EL (cell line): ENCODE measurements at places on chromosomes 2 and 18.

DNA sequence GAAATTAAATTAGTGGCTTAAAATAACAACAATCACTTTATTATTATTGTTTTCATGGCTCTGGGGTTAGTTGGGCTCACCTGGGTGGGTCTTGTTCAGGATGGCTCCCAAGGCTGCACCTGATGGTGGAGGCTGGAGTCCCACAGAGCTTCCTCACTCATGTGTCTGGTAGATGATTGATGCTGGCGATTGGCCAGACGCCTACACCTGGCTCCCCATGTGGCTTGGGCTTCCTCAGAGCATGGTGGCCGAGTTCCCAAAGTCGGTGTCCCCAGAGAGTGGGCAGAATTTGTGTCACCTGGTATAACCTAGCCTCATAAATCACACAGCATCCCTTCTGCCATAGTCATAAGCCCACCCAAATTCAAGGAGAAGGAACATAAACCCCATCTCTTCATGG, 18.2 kb downstream of the DBI start:
- no peak for DNase-seq

GRCh38 chr2:193891023-193891422, 1696.3 kb upstream of the TMEFF2 start:
- DNase-seq = no peak

GRCh38 chr2:207265869-207266268, 100.1 kb upstream of the KLF7 start:
- DNase-seq = peak; percentile 80

- no peak for DNase-seq
These were observed 313.2 kb downstream of the NR4A2 start for GRCh38 chr2:156019341-156019740.

GRCh38 chr18:38644875-38645641, 1079.5 kb upstream of the CELF4 start:
- no peak for DNase-seq

DNA sequence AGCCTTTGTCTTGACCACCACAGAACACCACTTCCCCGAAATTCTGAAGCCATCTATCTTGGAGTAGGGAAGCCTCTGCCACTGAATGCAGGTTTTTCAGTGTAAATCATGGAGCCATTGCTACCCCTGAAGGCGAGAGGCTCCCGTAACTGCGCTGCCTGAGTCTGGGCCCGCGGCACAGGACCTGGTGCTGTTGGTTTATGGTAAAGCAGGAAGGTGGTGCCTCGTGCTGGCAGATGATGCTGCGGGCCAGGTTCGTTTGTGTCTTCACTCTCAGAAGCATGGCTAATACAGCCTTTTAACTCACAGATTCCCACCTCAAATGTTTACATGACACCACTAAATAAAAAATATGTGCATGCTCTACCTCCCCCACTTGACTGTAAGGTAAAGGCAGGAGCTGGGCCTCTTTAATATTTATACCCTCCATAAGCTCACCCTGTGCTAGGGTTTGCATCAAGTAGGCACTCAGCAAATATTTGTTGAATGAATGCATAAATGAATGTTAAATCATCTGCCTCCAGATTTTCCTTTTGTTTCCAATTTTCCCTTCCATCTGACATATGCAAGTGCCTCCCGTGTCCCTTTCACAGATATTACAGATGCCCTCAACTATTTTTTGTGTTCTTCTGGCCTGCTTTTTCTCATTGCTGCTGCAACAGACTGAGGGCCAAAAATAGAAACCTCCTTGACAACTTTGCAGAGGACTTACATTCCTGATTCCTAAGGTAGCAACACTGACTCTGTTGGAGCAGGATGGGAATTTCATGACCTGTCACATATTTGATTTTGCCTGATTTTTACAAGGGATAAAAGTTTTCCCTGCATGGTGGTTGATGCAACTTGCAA, 83.5 kb upstream of the CPO start:
- no peak for DNase-seq

DNA sequence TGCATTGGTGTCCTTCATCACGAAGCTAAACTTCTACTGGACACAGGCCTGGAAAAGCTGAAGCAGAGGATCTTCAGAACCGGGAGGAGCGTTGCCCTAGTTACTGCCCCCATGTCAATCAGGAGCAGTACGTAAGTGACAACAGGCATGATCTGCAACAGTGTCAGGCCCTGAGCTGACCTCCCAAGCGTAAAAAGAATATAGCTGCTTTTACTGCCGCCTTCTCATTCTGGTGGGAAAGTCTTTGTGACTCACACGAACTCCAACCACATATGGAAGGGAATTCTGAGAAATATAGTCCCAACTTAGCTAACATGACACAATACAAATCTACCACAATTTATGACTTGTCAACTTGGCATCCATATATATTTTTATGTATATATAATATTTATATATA, 1007.7 kb upstream of the CDH2 start:
- peak; percentile 30 for DNase-seq

- peak; percentile 33 for DNase-seq
These were observed 567 bp downstream of the PCYOX1 start for GRCh38 chr2:70258532-70258875.

DNA sequence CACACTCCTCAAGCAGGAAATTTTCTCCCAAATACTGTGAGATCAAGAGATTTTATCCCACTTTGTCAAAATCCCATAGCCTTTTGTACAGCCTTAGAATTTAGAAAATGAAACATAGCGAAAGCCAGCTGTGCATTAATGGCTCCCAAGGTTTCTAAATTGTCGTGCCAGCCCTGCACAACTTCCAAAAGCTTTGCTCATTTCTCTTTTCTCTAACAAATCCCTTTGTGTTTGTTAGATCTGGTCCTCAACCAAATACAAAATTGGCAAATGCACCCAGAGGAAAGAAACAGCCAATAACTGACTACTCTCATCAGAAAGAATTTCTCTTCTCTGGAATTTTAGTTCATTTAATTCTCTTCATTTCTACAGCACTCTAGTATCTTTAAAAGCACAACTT, 361.1 kb downstream of the INSIG2 start:
- no peak for DNase-seq

GRCh38 chr2:182921234-182921633, 54.8 kb upstream of the FRZB start:
- DNase-seq = no peak

GRCh38 chr2:20145497-20146193, 79.3 kb downstream of the SDC1 start:
- DNase-seq = no peak

DNA sequence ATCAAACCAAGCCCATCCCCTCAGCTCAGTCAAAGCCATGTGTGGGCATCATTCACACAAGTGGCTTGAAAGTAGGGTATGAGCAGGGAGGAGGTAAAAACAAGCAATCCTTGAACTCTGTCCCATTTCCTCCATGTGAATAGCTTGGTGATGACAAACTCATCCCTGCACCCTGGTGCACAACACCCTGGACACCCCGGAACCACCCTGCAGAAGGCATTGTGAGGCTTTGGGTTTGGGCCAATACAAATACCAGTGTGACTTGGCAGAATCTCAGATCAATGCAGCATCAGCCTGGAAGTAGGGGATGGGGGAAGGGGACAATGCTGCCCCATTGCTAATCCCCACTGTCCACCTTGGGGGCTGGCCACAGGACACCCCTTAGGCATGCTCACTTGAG, 28.6 kb downstream of the TGFA start:
- DNase-seq = peak; percentile 86

DNA sequence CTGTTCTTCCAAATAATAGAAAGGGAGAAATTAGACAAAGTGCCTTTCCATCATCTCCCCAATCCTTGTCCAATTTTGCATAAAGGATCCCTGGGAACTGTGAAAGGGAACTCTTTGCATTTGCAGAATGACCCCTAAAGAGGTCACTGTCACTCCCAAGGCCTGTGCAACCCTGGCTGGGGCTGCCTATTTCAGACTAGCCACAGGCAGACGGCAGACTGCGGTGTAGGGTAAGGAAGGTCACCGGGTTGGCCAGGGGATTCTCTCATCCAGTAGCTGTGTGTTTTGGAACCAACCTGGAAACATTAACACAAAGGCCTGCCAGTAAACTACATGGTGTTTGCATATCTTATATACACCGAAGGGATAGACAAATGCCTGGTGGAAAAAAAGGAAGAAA, 818.7 kb downstream of the BCL11A start:
- no peak for DNase-seq
